ENCODE measurements at places on chromosomes 2 and 18.

GRCh38 chr2:195408196-195408595, 248.8 kb upstream of the SLC39A10 start:
- no peak for DNase-seq

- DNase-seq, result no peak
Measured at GRCh38 chr2:3290655-3291054, 87.0 kb downstream of the EIPR1 start.

- peak; percentile 15 for DNase-seq
Measured at GRCh38 chr2:10120877-10121574, 1.5 kb upstream of the RRM2 start.

DNA sequence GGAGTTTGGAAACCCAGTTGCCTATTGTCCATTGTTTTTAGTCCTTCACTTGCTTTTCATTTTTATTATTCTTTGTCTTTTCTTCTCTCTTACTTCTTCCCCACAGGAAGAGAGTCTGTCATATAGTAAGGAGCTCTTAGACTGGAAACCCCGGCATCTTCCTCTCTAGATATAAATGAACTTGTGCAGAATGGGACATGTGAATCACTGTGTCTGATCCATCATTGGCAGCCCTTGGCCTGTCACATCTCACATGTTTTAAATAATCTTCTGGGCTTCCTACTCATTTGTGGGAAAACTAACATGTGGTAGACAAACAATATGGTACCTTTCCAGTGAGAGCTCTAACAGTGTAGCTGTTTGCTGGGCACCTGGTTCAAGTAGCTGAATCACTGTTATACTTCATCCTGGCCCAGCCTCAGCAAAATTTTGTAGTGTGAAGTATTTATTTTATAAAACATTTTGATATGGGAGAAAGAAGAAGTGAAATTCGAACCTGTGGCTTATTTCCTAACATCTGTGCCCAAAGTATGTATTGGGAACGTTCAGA, 112.8 kb downstream of the PHLPP1 start:
- DNase-seq, result peak; percentile 25

- no peak for DNase-seq
Measured at GRCh38 chr2:218446547-218446946, 27.6 kb downstream of the VIL1 start.

DNA sequence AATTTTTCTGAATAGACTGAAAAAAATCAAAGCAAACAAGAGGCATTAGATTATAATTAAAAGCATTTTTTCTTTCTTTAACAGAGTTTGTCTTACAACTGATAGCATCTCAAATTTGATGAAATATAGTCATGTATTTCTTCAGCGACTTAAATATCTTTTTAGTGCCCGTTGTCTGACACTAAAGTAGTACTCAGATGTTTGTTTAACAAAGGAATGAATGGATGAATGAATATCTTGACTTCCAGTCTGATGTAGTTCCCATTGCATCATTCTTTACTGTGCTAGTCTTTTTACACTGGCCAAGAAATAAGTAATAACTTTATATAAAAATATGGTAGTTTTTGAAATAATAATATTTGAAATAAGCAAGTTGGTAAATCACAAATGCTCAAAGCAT, 111.1 kb downstream of the TTC27 start:
- no peak for DNase-seq

DNA sequence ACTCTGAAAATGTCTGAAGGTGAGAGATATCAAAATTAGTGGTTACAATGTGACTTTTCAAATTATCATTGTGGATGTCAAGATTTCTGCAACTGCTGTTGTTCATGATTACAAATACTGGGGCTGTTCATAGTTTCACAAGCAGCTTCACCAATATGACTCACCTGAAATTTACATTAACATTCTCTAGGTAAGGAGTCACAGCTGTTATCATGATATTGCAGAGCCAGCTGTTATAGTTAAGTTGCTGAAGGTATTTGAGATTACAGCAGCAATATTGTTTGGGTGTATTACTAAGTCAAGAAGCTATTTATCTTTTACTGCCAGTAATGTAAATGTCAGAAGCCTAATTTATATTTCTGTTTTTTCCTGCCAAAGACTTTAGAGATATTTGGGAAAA, 140.0 kb downstream of the MC4R start:
- DNase-seq, result peak; percentile 84

GRCh38 chr2:225270861-225271260, 128.6 kb upstream of the NYAP2 start:
- DNase-seq, result peak; percentile 79

GRCh38 chr2:70525032-70525431, 28.6 kb downstream of the TGFA start:
- DNase-seq, result no peak

- DNase-seq, result no peak
Measured at GRCh38 chr2:217897091-217897715, 105.6 kb downstream of the TNS1 start.

GRCh38 chr2:186903216-186903615, 54.2 kb upstream of the ZSWIM2 start:
- peak; percentile 19 for DNase-seq

DNA sequence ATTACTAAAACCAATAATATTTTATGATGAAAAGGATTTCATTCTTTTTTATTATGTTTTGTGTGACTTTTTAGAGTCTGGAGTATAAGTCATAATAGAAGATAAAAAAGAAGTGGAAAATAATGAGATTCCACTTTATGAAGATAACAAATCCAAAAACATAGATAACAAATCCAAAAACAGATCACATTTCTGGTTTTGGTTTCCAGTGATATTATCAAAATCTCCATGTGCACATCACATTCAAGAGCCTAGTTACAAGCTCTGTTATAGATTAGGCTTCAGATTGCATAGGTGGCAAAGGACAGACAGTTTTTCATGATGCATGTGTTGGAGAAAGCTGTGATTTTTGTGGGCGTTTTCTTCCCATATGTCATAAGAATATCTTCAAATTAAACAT, 648.2 kb downstream of the STK39 start:
- DNase-seq, result no peak

- DNase-seq, result peak; percentile 35
Measured at GRCh38 chr2:62270728-62271127, 74.8 kb downstream of the B3GNT2 start.

DNA sequence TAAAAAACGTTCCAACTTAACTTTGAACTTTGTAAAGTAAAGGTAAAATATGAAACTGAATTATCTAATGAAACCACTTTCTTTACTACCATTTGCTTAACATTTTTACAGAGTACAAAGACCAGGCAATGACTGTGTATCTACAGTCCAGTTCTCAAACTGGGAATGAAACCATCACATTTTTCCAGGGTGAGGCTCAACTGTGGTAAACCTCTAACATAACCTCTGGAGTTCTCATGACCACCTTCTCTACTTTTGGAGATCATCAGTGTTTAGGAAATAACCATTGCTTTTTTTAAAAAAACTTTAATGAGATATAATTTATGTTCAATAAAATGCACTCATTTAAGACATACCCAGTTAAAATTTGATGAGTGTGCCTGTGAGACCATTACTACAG, 223.5 kb downstream of the RNF152 start:
- DNase-seq, result peak; percentile 4

- no peak for DNase-seq
Measured at GRCh38 chr18:52216666-52217065, 123.3 kb upstream of the DCC start.

DNA sequence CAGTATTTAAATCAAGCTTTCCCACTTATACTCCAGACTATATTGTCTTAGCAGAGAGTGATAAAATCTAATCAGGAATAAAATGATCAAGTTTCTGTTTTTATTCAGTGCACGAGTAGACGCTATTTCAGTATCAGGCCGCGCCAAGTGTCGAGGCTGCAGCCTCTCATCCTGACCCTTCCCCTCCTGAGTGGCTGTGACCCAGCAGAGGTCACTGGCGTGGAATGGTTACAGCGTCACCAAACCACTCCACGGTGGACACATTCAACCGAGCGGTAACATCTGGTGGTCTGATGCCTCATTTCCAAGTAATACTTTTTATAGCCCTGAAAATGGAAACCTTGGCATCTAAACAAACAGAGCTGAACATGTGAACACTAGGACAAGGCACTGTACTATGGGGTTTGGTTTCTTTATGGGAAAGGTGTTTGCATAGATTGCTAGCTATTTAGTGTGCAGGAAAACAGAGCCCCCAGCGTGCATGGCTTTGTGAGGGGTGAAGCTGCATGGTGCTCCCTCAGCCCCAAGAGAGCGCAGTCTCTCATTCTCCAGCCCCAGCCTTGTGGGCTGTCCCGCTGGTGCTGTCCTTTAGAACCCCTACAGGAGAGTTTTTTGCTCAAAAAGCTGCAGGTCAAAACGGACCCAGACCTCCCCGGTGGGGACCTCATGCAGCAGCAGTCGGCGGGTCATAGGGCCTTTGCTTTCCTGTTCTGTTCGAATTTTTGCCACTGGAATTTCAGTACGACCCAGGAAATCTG, 28.4 kb downstream of the FAM228A start:
- DNase-seq, result no peak

DNA sequence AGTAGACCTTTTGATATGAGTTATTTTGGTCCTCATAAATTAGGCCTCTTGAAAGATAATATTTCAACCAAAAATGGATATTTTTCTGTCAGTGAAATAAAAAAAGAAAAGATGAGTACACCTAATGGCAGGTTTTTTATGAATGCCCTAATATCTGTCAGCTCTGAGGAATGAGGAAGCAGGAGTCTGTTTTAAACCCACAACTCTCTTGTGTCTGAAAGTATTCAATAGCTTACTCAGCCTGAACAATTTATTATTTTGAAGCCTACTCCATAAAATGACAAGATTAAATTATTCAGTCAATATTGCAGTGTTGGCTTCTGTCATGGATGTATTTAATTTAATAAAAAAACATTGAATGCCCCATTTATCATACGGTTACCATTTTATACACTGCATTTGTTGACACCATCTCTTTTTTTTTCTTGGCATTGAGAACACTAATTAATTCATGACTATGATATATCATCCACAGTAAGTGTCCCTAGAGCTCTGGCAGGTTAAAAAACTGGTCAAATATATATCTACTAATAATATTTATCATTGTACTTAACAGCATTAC, 548.2 kb downstream of the CBLN2 start:
- no peak for DNase-seq

GRCh38 chr18:44123743-44124142, 556.9 kb upstream of the SETBP1 start:
- no peak for DNase-seq

DNA sequence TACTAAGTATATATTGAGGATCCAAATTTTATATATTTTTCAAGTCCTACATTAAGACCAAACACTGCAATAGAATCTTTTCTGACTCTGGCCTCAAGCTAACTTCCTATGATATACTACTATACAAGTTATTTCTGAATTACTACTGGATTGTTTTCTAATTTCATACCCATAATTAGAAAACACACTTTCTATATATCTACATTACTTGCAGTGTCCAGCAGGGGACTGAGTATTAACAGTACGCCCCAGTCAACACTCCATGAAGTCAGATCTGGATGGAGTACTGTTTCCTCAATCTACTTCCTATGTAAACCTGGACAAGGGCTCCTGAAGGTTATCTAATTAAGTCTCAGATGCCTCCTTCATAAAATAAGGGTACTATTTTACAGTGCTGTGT, 26.5 kb downstream of the RMP24 start:
- peak; percentile 21 for DNase-seq

DNA sequence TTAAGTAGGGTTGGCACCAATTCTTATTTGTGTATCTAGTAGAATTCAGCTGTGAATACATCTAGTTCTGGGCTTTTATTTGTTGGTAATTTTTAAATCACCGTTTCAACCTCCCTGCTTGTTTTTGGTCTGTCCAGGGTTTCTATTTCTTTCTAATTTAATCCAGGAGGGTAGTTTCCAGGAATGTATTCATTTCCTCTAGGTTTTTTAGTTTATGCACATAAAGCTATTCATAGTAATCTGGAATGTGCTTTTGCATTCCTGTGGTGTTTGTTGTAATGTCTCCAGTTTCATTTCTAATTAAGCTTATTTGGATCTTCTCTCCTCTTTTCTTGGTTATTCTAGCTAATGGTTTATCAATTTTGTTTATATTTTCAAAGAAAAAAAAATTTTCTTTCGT, 1361.8 kb upstream of the DDX18 start:
- DNase-seq, result no peak

DNA sequence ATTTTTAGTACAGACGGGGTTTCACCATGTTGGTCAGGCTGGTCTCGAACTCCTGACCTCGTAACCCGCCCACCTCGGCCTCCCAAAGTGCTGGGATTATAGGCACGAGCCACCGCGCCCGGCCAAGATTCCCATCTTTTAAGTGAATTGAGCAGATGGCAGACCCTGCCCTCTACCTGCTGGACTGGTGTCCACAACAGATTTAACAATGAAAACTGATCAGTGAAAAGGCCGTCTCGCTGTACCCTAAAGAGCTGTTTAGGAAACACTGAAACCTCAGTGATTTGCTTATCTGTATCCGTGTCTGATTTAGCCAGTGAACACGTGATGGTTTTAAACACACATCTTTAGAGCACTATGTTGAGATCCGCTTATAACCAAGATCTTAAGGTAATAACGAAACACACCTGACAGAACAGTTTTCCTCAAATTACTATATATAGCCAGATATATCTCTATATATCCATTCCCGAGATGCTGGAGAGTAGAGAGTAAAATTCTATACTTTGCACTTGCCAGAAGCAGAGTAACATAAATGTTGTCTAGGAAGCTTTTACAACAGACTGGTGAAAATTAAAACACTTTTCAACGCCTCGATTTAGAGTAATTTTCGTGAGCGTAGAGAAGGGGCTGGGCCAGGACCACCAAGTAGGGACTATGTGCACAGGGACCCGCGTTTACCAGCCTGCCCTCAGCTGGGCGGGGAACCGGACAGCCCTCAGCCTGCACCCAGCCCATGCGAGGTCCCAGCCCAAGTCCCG, 594 bp downstream of the FAM161A start:
- DNase-seq, result no peak

- DNase-seq, result peak; percentile 46
Measured at GRCh38 chr2:239399433-239399920, 1.3 kb downstream of the HDAC4 start.

DNA sequence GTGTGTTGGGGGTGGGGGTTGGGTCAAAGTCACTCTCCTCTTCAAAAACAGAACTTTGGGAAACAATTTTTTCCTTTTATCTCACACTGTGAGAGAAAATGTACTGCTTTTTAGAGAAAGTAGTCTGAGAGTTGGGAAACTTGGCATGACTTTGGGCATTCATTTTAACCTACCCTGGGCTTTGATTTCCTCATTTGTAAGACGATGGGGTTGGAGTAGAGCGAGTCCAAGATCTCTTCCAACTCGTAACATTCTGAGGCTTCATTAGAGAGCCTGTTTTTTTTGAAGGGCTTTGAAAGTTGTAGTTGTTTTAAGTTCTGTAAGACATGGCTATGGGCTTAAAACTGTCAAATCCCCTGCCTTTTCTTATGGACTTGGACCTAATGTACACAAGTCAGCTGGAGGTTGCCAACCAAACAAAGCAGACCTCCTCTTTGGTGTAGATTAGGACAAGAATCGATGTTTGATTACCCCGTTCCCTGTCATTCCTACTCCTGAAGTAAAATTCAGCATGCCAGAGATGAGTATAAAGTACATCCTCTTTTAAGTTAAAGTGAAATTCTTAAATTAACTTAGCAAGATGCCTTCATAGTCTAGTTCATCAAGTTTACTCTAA, 8.4 kb downstream of the PHLPP1 start:
- DNase-seq, result peak; percentile 46

- DNase-seq, result no peak
Measured at GRCh38 chr2:65393743-65394422, 38.5 kb downstream of the SPRED2 start.

Measured in amniotic epithelial cell (primary cell).